Stimulated activated CD4-positive, alpha-beta T cell treated with anti-CD3 and anti-CD28 coated beads, Interleukin-2, amount 100 ng/mL, for 24 hours (primary cell): ENCODE measurements at places on chromosomes 2 and 18.

DNA sequence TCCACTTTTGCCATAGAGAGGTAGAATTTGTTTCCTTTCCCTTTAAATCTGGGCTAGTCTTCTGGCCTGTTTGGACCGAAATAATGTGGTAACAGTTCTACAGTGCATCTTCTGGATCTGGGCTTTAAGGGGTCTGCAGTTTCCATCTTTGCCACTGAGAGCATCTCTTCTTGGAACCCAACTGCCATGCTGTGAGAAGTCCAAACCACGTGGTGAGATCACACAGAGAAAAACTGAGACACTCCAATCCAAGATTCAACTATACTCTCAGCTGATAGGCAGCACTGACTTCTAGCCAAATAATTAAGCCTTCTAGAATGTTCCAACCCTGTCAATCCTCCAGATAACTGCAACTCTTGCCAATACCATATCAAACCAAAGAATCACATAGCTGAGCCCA is 261.1 kb downstream of the INSIG2 start:
- DNase-seq, result no peak

- DNase-seq, result no peak
Measured at GRCh38 chr18:38305961-38306360, 740.4 kb upstream of the CELF4 start.

DNA sequence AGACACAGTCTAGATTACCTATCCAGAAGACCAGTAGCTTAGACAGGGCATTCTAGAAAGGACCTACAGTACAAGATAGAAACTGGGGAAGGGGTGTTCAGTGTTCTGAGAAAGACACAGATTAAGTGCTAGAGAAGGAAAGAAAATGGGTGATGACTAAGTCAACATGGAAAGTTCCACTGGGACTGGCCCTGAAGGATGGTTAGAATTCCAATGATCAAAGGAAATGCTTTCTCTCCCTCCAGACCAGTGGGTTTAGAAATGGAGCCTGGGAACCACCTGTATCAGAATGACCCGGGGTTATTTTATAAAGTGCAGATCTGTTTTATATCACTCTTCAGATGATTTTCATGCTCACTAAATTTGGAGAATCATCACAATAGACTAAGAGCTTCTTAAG is 5.8 kb upstream of the COLEC12 start:
- DNase-seq, result no peak

- DNase-seq, result no peak
Measured at GRCh38 chr2:59342166-59342565, 1101.0 kb upstream of the FANCL start.

DNA sequence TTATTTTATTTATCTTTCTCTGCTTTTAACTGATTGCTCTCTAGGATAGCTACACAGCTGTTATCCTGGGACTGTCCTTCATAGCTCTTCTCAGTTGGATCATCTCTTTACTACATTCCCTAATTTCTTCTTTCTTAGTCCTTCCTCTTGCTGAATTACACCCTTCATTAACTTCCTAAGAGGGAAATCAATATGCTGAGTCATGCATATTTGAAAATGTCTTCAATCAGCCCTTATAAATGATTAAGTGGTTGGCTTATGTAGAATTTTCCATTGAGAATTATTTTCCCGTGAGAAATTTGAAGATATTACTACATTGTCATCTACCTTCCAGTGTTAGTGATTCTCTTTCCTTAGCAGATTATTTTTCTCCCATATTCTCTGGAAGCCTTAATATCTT is 214.2 kb downstream of the SOCS6 start:
- no peak for DNase-seq

- no peak for DNase-seq
Measured at GRCh38 chr2:151767536-151767935, 33.3 kb upstream of the NEB start.

DNA sequence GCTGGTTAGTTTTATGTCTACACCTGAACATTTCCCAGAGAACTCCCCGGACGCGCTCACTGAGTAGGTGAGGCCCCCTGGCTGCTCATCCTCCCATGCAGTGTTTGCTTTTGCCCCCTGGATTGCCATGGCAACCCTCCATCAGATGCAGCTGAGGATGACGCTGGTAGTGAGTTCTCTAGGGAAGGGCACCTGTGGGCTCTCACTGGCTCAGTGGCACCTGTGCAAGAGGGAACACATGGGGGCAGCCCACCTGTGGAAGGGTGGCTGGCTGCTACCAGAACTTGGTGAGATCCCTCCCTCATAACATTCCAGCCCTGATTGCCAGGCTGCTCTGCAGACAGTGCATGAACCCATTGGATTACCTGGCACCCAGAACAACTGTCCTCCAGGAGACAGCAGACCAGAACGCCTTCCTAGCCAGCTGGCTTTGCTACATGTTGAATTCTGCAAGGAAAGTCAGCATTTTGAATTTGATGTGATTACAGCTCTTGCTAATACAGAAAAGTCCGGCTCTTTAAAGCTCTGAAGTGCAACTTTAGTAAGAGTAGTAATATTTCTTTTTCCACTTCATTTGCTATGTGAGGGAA is 21.7 kb downstream of the COA5 start:
- DNase-seq, result no peak

DNA sequence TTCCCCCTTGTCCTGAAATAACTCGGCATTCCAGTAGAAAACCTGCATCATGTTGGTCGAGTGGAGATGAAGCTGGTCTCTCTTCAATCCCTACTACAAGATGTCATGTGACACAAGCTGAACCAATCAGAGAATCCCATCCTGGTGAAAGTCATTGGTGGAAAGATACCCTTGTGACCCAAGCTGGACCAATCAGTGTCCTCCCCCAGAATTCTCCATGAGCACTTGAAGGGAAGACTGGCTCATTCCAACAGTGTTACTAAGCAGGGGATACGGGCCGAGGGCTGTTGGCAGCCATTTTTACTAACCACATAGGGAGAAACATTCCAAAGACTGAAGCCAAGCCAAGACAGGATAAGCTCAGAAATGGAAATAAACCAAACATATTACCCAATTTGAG is 298.3 kb downstream of the ICOS start:
- DNase-seq, result no peak

- no peak for DNase-seq
Measured at GRCh38 chr2:100902817-100903405, 83.0 kb downstream of the NPAS2 start.

- DNase-seq, result no peak
Measured at GRCh38 chr2:237474442-237474911, 12.6 kb upstream of the MLPH start.

DNA sequence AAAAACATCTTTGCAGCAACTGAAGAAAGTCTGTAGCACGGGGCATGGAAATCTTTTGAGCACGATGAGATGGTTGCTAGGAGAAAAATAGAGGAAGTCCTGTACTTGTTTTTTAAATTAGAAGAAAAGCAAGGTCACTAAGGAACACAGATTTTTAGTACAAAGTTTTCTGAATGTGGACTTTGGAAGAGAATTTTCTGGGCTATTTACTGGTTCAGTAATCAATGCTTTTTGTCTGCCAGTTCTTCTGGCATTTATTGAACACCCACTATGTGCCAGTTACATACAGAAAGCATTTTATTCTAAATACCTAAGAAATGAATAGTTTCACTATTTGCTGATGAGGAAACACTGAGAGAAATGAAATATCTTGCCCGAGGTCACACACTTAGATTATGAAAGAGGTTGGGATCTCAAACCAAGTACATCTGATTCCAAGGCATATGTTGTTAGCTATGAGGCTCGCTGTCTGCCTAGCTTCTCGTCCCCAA is 15.6 kb upstream of the MAP3K20 start:
- DNase-seq, result no peak

DNA sequence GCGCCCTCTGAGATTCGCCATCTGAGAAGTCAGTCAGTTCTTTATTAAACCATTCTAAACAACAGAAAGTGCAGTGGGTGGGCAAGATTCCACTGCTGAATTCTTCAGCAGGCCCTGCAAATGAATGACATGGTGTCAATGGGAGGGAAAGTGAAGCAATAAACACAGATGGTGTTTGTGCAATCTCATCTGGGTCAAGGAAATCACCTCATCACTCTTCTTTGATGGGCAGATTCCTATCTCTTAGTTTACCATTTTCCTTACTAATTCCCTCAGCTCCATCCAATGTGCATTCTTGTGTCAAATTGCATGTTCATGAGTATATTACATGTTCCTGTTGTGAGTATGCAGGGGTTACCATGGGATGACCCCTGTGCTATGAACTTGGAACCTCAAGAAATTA is 100.7 kb upstream of the CYP1B1 start:
- DNase-seq, result no peak

- no peak for DNase-seq
Measured at GRCh38 chr2:168494190-168494711, 38.2 kb downstream of the CERS6 start.

DNA sequence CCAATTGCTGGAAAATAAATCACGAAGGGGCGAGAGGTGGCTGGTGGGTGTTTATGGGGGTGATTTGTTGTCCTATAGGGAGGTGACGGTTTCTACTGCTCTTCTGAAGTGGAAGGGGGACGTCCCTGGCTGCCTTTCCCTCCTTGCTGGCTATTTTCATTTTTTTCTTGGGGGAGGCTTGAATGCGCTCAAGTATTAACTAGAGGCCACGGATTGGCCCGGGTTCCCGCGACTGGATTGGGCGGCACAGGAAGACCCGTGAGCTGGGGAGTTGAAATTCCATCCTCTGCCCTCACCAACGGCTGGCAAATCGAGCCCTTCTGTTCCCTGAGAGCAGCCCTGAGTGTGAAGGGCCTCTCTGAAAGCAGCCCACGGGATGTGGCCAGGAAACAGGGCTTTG is 176.5 kb upstream of the SPRED2 start:
- DNase-seq, result no peak

GRCh38 chr2:239049421-239050251 is 201.8 kb downstream of the TWIST2 start:
- no peak for DNase-seq

GRCh38 chr2:241064802-241065354 is 37.2 kb downstream of the MTERF4 start:
- no peak for DNase-seq

- DNase-seq, result no peak
Measured at GRCh38 chr18:6284300-6284699, 130.4 kb downstream of the L3MBTL4 start.

GRCh38 chr18:7980136-7980535 is 413.0 kb downstream of the PTPRM start:
- DNase-seq, result no peak

GRCh38 chr18:3597409-3598357 is 147.7 kb downstream of the TGIF1 start:
- no peak for DNase-seq

DNA sequence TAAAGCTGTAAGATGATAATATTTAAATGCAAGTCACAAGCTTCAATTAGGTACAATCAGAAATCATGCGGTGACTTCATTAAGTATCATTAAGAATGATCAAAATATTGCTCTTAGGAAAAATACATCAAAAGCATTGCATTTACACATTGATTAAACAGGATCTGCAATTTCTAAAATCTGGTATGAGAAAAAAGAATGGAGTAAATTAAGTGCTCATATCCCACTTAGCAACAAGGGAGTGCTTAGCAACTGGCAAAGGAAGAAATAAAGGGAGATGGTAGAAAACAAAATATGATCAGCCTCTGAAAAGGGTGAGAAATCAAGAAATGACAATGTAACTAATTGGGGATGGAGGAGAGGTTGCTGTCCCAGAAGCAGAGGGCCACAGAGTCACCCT is 1918.2 kb upstream of the PIK3C3 start:
- DNase-seq, result no peak

DNA sequence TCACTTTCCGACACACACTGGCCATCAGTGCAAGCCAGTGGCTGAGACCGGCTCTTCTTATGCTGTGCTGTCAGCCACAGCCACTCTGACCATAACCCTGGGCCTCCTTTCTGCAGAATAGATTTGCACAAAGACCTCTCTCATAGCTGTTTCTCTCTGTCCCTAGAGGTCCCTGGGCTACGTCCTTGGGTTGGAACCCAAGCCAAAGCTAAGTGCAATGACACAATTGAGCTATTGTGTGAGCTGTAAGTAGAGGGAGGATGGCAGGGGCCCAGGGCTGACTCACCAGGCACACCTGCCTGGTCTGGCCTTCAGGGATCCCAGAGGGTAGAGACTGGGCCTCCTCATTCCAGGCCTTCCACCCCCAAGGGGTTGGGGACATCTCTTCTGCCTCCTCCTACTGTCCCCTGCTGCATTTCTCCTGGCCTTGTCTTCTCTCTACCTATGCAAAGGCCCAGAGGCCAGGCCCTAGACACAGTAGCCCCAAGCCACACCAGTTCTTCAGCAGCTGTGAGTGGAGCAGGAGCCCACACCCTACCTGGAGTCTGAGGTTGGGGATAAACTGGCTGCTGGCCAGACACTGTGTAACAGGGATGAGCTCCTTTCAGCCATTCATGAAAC is 174.6 kb downstream of the NCK2 start:
- DNase-seq, result no peak

- DNase-seq, result peak; percentile 3
Measured at GRCh38 chr2:16900405-16901025, 234.9 kb upstream of the CYRIA start.

GRCh38 chr2:215880970-215881369 is 132.4 kb downstream of the MREG start:
- no peak for DNase-seq

DNA sequence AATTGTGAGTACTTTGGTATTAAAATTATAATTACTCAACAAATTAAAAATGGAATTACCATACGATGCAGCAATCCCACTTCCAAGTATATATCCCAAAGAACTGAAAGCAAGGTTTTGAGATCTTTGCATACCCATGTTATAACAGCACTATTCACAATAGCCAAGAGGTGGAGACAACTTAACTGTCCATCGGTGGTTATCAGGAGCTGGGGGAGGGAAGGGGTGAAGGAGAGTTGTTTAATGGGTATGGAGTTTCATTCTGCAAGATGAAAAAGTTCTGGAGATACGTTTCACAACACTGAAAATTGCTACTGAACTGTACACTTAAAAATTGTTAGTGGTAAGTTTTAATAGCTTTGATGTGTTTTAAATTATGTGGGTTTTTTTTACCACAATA is 25.7 kb downstream of the RAB10 start:
- no peak for DNase-seq

- DNase-seq, result peak; percentile 90
Measured at GRCh38 chr18:11908182-11909060, at the start of gene MPPE1. Gene MPPE1 (minus strand): TSS chr18:11908317. CDS start chr18:11897264, 11,053 bp downstream.

DNA sequence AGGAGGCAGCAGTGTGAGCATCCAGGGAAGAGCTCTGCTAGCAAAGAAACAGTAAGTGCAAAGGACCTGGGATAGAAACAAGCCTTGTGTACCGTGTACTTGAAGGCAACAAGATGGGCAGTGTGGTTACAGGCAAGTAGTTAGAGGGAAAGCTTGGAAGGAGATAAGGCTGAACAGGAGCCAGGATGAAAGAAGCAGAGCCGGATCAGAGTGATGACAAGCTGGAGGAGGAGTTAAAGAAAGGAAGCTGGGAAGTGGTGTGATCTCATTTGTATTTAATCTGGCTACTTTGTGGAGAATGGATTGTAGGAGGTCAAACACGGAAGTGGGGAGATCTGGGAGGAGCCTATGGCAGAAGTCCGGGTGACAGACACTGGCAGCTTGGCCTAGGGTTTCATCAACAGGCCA is 44.7 kb upstream of the VPS54 start:
- no peak for DNase-seq

GRCh38 chr18:63843008-63843407 is 44.5 kb upstream of the SERPINB2 start:
- DNase-seq, result no peak

GRCh38 chr2:213220967-213221603 is 63.2 kb upstream of the SPAG16 start:
- DNase-seq, result no peak

GRCh38 chr2:96909611-96910021 is 39.7 kb upstream of the SEMA4C start:
- DNase-seq, result no peak

GRCh38 chr2:26561918-26562810 is 79.0 kb downstream of the CIB4 start:
- DNase-seq, result no peak

- DNase-seq, result no peak
Measured at GRCh38 chr18:63314062-63314790, 5.3 kb downstream of the BCL2 start.
